Posterior cingulate gyrus (tissue), 11 donors: ENCODE measurements at places on chromosomes 7 and 10.

DNA sequence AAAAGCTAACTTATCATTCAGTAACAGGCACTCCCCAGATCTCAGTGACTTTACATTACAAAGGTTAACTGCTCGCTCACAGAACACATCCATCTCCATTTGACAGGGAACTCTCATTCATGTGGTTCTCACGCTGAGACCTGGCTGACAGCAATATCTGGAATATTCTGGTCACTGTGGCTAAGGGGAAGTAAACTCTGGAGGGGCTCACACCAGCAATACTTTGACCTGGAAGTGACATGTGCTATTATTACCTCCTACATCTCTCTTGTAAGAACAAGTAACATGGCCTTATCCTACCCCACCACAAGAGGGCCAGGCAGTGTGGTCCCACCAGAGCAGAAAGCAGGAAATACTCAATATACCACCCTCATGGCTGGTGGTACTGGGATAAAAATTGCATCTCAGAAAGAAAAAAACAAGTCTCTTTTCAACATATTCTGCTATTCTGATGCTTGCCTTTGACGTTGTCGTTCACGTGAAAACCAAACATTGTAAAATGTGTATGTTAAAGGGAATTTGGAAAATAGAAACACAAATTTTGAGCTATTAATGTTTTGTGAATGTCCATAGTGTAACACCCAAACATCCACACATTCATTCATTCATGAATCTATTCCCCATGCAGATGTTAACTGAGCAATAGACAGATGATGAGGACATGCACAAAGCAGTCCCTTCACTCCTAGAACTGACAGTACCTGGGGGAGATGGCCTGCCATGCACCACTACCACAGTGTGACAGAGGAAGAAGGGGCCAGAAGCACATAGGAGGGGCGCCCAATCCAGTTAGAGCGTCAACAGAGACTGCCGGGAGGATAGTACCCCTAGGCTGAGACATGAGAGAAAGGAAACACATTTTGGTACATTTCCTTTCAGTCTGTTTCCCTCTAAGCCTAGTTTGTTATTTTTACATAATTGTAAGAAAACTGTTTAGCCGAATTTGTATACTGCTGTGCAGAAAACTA is 166.0 kb upstream of the SP4 start:
- no peak for DNase-seq

GRCh38 chr10:122630526-122630925 is 69.1 kb downstream of the C10orf120 start:
- no peak for DNase-seq

DNA sequence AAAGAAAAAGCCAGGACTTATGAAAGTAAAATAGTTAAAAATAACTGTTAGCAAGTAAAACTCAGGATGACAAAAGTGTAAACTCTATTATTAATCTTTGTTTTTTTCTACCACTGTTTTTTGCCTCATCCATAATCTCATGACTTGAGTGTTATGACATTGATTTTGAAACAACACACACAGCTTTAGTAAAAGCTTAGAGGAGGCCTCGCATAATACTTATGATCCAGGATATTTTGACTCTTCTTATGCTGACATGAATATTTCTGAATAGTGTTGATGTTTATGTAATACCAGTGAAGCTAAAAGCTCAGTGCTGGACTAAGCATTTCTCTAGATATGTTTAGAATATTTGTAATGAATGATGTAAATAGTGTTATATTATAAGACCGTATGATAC is 10.5 kb downstream of the KAT6B start:
- DNase-seq = no peak

DNA sequence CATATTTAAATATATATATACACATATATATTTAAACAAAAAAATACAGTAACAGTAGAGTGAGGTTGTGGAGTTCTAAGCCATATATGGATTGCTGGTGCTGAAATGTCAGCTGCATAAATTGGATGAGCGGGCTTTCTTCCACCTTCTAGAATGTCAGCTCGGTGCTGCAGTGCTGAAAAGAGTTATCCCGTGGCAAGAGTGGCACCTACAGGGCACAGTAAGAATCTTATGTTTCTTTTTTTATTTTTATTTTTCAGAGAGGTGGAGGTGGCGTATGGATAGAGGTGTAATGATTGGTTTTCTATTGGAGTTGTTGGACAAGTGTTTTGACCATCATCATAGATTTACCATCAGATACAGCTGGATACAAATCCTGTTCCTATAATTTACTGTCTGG is 86.2 kb upstream of the DYNC1I1 start:
- DNase-seq = peak; percentile 19
